Naive B cell (primary cell): ENCODE measurements at places on chromosomes 16 and 17.

GRCh38 chr17:70677783-70678647 lies 508.7 kb downstream of the KCNJ2 start:
- H3K4me3 ChIP-seq: no peak overlapping the region
- H3K4me1 ChIP-seq: no peaks in the 10 kb centered on the region
- H3K27ac ChIP-seq: no peak overlapping the region
- H3K27me3 ChIP-seq: no peaks in the 10 kb centered on the region
- DNase-seq: no peak
- no peaks in the 10 kb centered on the region for H3K36me3 ChIP-seq

DNA sequence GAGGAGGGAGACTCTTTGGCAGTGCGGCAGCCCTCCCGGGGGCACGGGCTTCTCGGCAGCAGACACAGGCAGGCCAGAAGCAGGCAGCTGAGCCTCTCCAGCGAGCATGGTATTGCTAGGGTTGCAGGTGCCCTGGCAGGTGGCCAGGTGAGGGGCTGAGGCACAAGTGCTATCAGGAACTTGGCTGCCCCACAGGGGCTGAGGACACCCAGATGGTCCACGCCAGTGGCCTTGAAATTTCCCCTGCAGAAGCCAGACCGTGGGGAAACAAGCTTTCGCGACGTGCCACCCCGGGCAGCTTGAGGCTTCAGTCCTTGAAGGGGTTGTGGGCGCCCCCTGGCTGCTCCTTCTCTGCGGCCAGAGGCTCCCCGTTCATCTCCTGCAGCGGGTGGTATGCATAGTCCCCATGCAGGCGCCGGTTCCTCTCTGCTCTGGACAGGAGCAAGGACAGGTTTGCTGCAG lies 8.5 kb downstream of the NAGPA start:
- DNase-seq: no peak
- H3K27me3 ChIP-seq: no peaks in the 10 kb centered on the region
- H3K36me3 ChIP-seq: no peaks in the 10 kb centered on the region
- H3K27ac ChIP-seq: no peak overlapping the region
- H3K4me3 ChIP-seq: no peak overlapping the region
- H3K4me1 ChIP-seq: no peaks in the 10 kb centered on the region

DNA sequence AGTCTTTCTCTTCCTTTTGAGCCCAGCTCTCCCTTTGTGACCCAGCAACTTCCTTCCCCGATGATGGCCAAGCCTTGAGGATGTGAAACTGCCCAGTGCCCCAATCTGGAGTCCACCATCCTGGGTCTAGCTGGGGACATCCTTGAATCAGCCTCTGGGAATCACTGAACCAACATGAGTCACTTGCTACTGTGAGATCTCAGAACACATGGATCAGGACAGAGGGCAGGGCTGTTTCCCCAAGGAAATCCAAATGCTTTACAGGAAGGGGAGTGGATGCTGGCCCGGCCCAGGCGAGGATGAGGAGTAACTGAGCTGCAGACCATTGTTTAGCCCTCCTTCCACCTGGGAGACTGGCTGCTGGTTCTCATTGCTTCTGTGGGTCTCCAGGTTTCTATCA lies 547.6 kb downstream of the WWOX start:
- peaks cover 4% of the 10 kb centered on the region for H3K4me1 ChIP-seq
- no peaks in the 10 kb centered on the region for H3K27me3 ChIP-seq
- H3K4me3 ChIP-seq: no peak overlapping the region
- H3K36me3 ChIP-seq: no peaks in the 10 kb centered on the region
- DNase-seq: no peak

DNA sequence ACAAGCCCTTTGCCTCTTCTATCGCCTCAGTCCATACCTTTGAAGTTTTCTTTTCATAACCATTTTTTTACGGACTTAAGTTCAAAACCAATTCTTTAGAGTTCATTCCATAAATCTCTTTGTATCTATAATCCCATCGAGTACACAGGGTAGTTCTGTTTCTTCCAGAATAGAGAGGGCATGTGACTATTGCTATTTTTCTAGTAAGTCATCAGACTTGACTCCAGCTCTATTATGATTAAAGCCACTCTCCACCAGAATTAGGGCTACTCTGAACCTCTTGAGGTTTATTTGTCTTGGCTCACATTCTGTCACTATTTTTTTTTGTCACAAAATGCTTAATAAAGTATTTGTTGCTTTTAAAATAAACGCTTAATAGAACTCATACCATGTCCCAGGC lies 191.9 kb upstream of the AXIN2 start:
- no peak overlapping the region for H3K4me3 ChIP-seq
- no peaks in the 10 kb centered on the region for H3K36me3 ChIP-seq

DNA sequence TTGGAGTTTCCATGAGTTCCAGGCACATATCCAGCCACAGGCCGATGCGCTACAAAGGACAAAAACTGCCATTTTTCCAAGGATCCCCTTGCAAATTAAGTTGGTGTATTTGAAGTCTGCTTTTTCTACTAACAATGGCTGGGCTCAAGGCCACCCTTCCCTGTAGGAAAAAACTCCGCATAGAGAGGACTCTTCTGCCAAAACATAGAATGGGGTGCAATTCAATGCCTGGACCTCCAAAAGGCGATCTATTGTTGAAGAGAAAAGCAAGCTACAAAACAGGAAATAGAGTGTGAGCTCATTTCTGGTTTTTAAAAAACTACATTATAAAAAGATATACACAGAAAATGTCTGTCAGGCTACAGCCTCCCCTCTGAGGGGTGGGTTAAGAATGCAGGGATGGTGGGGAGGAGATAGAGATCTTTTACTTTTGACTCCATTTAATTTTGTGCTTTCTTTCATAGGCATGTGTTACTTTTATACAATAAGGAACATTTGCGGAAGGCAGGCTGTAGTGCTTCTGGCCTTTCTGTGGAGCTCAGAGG lies 22.9 kb upstream of the PRSS54 start:
- H3K4me3 ChIP-seq: no peak overlapping the region
- no peak for DNase-seq
- H3K4me1 ChIP-seq: no peaks in the 10 kb centered on the region
- H3K36me3 ChIP-seq: no peaks in the 10 kb centered on the region
- H3K27me3 ChIP-seq: peaks cover 33% of the 10 kb centered on the region
- no peak overlapping the region for H3K27ac ChIP-seq

GRCh38 chr17:40311575-40311974 lies 2.6 kb downstream of the RARA start:
- H3K36me3 ChIP-seq: no peaks in the 10 kb centered on the region
- peaks cover 21% of the 10 kb centered on the region for H3K4me1 ChIP-seq
- peak overlapping the region; percentile 52 for H3K4me3 ChIP-seq
- no peak for DNase-seq

DNA sequence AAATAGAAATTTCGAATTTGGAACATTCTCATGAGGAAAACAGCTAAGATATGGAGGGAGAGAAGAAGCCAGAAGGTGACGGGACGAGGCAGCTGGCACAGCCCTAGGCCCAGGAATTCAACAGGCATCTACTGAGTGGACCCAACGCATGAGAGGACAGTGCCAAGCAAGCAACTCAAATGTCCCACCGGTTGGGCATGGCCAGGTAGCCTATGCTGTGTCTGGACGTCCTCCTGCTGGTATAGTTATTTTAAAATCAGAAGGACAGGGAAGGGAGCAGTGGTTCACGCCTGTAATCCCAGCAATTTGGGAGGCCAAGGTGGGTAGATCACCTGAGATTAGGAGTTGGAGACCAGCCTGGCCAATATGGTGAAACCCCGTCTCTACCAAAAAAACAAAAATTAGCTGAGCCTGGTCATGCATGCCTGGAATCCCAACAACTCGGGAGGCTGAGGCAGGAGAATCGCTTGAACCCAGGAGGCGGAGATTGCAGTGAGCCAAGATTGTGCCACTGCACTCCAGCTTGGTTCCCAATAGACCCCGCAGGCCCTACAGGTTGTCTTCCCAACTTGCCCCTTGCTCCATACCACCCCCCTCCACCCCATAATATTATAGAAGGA lies 2.0 kb downstream of the GH1 start:
- H3K27ac ChIP-seq: peak overlapping the region; percentile 35
- H3K4me3 ChIP-seq: peak overlapping the region; percentile 86
- no peaks in the 10 kb centered on the region for H3K27me3 ChIP-seq
- peaks cover 84% of the 10 kb centered on the region for H3K4me1 ChIP-seq
- no peak for DNase-seq

DNA sequence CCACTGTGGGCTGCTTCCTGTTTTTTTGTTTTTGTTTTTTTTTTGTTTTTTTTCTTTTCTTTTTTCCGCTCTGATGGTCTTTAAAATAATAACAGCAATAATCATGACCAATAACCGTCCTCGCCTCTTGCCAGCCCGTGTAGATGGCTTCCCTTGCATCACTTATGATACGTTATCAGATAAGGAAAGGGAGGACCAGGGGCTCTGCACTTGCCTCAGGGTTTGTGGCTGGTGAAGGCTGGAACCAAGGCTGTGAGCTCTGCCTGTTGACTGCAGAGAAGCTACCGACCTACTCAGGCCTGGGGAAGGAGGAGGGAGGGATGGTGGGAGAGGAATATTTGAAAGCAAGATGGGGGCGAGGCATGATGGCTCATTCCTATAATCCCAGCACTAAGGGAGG lies 114.0 kb upstream of the SDK2 start:
- no peak overlapping the region for H3K4me3 ChIP-seq
- H3K27ac ChIP-seq: peak overlapping the region; percentile 69
- peaks cover 5% of the 10 kb centered on the region for H3K4me1 ChIP-seq
- no peaks in the 10 kb centered on the region for H3K36me3 ChIP-seq

- DNase-seq: no peak
- H3K4me3 ChIP-seq: no peak overlapping the region
- no peaks in the 10 kb centered on the region for H3K4me1 ChIP-seq
- no peaks in the 10 kb centered on the region for H3K36me3 ChIP-seq
- H3K27ac ChIP-seq: no peak overlapping the region
Measured at GRCh38 chr16:85473909-85474620, 139.1 kb upstream of the GSE1 start.
